ENCODE measurements at places on chromosomes 5 and 9.

DNA sequence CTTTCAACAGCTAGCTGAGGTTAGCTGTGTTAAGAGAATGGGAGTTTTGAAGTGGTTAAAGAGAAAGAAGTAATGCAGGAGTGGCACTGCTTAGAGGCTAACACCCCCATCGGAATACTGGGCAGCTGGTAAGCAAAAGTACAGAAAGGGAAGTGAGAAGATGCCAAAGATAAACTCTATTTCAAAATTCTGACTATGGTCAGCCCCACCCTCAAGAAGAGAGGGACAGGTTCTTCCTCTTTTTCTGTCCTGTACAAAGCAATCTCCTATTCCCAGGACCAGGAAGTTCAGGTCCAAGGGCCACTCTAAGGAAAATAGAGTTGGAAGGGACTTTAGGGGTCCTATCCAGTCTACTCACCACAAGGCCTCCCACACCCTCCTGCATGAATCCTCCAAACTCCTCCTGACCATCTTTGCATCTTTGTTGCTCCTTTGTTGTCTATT lies 45.9 kb upstream of the JAK2 start:
- no peak for DNase-seq

DNA sequence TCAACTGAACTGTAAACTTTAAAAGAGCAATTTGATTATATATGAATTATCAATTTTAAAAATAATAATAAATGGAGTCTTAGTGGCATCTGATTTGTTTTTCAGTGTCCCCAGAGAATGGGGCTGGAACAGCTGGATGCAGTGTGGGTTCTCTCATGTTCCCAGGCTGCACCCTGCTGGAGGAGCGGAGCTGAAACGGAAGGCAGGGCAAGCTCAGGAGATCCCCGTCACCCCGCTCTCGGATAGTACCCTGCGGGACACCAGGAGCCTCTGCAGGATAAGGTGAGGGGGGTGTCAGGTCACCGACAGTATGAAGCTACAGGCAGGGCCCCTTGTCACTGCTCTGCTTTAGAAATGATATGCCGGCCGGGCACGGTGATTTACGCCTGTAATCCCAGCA lies 57.3 kb downstream of the S1PR3 start:
- DNase-seq: no peak

- no peak for DNase-seq
Observed at GRCh38 chr5:17964067-17964466, 329.8 kb downstream of the TAF11L14 start.

- DNase-seq: no peak
Observed at GRCh38 chr5:3694819-3695218, 99.2 kb downstream of the IRX1 start.

DNA sequence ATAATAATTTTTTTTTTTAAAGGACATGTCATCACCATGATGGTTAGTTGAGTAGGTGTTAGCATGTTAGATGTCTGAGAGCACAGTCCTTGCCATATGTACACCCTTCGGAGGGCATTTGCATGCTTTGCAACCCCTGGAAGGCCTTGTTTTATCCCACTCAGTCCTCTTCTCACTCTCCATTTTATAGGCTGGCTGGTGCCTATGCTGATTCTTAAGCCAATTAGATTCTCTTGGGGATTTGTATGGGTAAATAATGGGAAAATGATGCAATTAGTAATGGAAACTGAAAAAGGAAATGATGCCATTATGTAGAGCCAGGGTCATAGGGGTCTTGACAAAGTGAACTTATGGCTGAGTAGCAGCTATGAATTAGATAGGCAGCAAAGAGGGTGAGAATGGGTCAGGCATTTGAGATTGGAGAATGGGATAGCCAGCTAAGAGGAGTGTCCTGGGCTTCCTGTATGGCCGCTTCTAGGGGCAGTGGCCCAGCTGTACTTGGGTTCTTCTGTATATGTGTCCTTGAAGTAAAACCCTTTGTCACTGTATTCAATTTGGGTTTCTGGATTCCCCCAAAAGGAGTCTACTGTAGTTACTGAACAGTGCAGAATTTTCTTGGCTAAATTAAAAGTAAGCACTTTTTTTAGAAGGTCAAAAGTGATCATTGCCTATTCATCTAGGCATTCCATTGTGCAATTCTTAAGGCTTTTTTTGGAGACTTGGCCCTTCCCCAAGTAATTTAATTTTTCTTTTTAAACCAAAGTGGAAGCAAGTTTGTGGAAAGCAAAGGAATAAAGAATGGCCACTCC lies 31.6 kb downstream of the LRRTM2 start:
- no peak for DNase-seq

GRCh38 chr9:92668746-92669526 lies 995 bp downstream of the IPPK start:
- no peak for DNase-seq

Data from cortex of kidney (tissue), 1 donor.